ENCODE measurements at places on chromosomes 2 and 18.

- DNase-seq, result peak; percentile 32
Observed at GRCh38 chr2:33395655-33396249, 80.7 kb upstream of the RASGRP3 start.

- peak; percentile 56 for DNase-seq
Observed at GRCh38 chr2:68594674-68595492, 48.5 kb upstream of the PROKR1 start.

GRCh38 chr18:13239171-13239956 lies 20.8 kb downstream of the LDLRAD4 start:
- peak; percentile 59 for DNase-seq

DNA sequence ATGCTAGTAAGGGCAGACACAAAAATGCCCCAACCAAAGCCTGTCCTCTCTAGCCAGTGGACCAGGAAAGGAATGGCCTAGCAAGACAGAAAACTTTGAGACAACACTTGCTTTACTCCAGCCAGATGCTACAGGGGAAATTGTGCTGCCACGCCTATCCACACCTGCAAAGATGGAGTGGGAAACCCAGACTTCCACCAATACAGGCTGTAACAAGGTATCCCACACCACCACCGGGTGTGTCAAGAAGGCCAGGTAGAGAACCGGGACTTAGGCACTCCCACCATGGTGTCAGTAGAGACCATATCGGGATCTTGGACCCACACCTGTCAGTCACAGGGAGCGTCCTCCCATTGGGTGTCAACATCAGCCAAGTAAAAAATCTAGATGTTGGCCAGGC lies 16.2 kb upstream of the ESPNL start:
- DNase-seq, result no peak

- DNase-seq, result no peak
Observed at GRCh38 chr2:3451926-3452671, 67.2 kb downstream of the ADI1 start.

DNA sequence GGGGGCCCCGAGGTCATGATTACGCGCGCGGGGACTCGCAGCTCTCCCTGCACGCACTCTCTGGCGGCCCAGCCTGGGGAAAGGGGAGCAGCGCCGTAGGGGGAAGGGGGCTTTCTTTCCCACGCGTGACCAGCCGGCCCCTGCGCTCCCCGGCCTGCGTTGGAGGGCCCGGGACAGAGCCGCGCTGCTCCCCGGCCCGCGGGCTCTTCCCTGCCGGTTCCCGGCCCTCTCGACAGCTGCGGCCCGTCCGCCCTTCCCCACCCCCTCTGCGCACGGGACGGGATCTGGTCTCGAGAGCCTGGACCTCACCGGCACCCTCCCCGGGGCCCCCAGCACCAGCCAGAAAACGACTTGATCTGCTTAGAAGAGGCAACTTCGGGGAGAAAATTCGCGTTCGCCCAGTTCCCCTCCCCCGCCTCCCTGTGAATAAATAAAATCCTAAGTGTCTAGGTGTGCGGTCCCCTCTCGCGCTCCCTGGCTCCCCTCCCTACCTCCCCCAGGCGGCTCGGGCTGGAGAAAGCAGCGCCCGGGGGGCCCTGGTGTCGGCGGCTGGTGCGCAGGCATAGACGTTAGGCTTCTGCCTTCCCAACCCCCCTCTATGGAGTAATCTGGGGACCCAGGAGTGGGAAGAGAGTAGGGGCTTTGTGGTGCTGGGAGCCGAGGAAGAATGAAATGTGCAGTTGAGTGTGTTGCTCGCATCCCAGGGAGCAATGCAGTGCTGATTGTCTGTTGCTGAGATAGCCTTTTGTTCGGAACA lies 803 bp upstream of the FIGN start:
- peak; percentile 84 for DNase-seq

- DNase-seq, result no peak
Observed at GRCh38 chr18:38427736-38428135, 862.1 kb upstream of the CELF4 start.

GRCh38 chr18:7470101-7470500 lies 97.0 kb upstream of the PTPRM start:
- DNase-seq, result no peak

- DNase-seq, result no peak
Observed at GRCh38 chr18:354003-354402, 86.2 kb upstream of the THOC1 start.

GRCh38 chr2:21406911-21407310 lies 283.1 kb downstream of the TDRD15 start:
- no peak for DNase-seq

- peak; percentile 59 for DNase-seq
Observed at GRCh38 chr2:43131051-43131889, 95.1 kb downstream of the ZFP36L2 start.

DNA sequence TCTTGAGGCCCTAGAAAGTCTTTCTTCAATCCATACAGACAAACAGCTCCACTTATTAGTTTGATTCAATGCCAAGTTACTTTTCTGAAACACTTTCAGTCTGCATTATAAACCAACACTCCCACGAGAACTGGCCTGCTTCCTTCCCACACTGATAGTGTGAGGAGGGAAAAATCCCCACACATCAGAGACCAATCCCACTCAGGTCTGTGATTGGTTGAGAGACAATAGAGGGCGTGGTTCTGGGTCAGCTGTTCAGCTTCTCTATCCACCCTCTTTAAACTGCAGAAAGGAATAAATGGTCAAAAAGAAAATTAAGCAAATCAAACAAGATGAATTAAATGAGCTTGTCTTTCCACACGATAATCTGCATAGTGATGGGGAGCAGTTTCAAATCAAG lies 152.5 kb downstream of the NRP2 start:
- no peak for DNase-seq

GRCh38 chr18:24630346-24630880 lies 170.0 kb downstream of the HRH4 start:
- no peak for DNase-seq

DNA sequence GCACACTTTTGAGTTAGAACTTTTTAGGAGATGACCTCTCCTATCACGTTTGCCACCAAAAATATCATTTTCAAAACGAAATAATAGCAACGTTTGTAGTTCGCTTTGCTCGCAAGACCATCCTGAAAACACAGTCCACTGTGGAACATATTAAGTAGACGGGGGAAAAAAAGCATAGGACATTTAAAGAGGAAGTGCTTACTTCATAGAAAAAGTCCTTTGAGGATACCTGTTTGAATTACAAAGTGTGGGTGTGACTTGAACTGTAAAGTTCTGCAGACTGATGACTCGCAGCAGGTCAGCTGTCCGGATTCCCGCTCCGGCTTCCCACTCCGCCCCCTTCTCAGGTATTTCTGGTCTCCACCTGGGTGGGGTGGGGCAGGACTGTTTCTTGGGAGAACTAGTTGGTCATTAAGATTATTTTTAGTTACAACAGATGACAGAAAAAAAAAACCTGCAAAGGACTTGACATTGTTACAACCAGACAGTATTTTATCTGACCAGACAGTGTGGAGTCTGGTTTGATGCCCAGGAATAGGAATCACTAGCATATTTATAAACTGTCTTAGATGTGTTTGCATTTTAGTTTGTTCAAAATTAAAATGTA lies 13.3 kb downstream of the CNOT11 start:
- DNase-seq, result peak; percentile 27

GRCh38 chr2:33491441-33492084 lies 15.1 kb downstream of the RASGRP3 start:
- DNase-seq, result peak; percentile 67

- DNase-seq, result no peak
Observed at GRCh38 chr2:189297446-189297845, 117.9 kb upstream of the COL5A2 start.

DNA sequence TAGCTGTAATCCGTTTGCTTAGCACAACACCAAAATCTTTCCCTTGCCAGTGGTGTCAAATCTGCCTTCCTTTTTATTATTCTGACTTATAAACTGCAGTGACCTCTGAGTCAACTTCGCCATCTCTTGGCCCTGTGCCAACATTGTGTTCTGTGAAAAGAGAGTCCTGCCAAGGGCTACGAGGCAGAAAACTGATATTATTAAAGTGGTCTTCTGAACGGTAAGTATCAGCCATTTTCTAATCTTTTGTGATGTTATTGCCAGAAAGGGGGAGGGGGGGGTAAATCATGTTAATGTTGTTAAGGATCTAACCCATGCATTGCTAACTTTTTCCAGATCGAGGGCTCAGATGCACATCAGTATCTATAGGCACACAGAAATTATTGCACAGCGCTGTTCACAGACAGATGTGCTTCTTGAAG lies 121.5 kb upstream of the LTBP1 start:
- no peak for DNase-seq

GRCh38 chr18:13185675-13186198 lies 32.8 kb upstream of the LDLRAD4 start:
- DNase-seq, result no peak

DNA sequence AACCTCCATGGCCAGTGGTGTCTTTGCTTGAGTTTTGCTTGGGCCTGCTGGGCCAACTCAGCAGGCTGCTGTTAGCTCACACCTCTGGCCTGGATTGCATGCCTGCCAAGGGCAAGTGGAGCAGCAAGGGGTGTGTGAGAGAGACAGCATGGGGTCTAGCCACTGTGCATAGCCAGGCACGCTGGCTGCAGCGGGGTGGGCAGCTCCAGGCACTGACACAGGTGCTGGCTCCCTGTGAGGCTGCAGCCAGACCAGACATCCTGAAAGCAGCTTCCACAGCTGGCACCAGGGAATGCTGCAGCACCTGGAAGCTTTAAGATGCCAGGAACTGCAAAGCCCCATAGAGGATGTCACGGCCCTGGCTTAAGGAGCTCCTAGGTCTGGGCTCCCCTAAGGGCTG lies 376.4 kb upstream of the VWC2L start:
- DNase-seq, result peak; percentile 20

GRCh38 chr18:52408800-52409302 lies 68.9 kb downstream of the DCC start:
- DNase-seq, result no peak

- DNase-seq, result no peak
Observed at GRCh38 chr2:235698028-235698427, 204.2 kb downstream of the AGAP1 start.
